Stimulated activated CD8-positive, alpha-beta memory T cell treated with anti-CD3 and anti-CD28 coated beads, Interleukin-7, amount 100 ng/mL, for 4 hours (primary cell): ENCODE measurements at places on chromosomes 6 and 20.

DNA sequence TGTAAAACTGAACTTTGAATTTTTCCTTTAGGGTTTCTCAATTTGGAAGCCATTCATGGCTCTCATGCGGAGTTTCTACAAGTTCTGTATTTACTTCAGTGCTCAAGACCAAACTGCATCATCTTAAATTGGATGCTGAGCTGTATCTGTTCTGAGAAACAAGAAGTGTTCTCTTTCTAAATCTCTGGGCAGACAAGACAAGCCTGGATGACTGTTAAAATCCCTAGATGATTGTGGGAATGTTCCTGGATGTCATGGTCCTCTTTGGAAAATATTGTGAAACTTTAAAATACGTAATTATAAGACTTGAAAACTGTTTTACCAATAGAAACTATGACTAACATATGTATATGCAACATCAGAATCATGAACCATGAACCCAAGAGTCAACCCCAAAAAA lies 6.2 kb upstream of the GCM1 start:
- no peak for DNase-seq

GRCh38 chr20:47524015-47524784 lies 22.5 kb downstream of the NCOA3 start:
- DNase-seq: no peak

DNA sequence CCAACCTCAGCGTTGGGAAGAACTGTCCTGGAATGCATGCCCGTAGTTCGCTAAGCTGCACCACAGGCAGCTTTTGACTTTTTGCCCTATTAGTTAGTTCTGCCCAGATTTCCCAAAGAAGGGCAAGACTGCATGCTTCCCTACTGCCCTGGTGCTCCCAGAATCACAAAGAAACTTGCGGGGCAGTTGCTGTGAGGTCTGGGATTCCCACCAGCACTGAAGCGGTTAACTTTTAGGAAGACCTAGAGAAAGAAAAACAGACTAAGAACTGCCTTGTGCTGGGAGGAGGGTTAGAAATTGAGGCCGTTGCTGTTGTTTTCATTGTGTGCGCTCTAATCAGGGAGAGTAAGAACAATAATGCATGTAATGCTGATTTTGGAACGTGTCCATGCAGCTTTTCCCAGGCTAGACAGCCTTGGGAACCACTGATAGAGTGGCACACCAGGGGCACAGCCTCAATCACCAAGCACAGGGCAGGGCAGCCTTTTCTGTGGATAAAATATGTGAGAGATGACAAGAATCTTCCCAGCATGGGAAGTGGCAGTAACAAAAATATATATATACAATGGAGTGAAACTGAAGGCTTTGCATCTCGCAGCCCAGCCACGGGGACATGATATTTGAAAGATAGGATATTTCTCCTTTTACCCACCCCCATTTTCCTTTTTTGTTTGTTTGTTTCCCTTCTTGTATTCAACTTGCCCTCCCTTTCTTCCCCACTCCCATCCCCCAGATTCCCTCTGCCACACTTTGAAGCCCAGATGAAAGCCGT lies 137.7 kb upstream of the HEY2 start:
- no peak for DNase-seq

DNA sequence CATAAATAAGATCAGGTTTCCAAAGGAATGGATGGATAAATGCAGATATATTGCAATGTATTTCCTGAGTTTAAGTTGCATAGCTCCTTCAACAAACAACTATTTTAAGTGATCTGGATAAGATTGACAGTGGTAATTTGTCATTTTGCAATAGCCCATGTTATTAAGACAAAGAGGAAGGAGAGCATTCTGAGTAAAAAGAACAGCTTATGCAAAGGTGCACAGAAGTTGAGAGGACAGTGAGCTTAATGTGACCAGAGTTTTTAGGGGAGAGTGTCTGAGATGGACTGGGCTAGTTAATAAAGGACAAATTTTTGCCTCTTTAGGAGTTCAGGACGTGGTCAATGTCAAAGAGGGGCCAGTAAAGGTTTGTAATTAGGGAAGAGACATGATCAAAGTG lies 48.8 kb upstream of the FBXO30 start:
- no peak for DNase-seq

GRCh38 chr6:68196645-68197044 lies 438.4 kb upstream of the ADGRB3 start:
- no peak for DNase-seq

DNA sequence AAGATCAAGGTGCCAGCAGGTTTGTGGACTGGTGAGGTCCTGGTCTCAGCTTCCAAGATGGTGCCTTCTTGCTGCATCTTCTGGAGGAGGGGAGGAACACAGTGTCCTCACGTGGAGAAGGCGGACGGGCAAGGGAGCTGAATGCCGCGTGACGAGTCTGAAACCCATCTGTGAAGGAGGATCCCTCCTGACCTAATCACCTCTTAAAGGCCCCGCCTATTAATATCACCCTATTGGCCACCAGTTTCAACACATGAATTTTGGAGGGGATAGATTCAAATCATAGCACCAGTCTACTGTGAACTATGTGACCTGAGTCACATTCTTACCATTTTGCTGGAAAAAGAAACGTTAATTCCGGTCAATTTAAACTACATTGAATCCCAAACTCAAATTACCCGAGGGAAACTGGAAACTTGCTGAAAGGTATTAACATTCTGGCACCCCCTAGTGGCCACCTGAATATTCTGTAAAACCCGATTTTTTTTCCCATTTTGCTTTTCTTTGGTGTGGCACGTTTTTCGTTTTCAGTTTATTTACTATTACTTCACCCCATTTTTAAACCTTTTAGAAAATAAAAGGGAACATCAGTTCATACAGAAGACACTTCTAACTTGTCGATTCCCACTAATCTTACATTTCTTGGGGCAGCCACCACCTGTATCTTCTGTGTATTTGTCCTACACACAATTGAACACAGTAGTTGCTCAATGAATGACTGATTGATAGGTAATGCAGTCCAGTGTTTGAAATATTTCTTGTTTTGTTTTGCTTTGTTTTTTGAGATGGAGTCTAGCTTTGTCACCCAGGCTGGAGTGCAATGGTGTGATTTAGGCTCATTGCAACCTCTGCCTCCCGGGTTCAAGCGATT lies 17.9 kb upstream of the CCDC170 start:
- DNase-seq: no peak

GRCh38 chr20:34033903-34034302 lies 40.2 kb downstream of the RALY start:
- no peak for DNase-seq

- no peak for DNase-seq
Observed at GRCh38 chr20:17229256-17229655, 2.4 kb downstream of the PCSK2 start.

- no peak for DNase-seq
Observed at GRCh38 chr20:52896348-52896747, 75.8 kb upstream of the TSHZ2 start.

GRCh38 chr6:36958775-36959554 lies 4.4 kb downstream of the PI16 start:
- DNase-seq: no peak

DNA sequence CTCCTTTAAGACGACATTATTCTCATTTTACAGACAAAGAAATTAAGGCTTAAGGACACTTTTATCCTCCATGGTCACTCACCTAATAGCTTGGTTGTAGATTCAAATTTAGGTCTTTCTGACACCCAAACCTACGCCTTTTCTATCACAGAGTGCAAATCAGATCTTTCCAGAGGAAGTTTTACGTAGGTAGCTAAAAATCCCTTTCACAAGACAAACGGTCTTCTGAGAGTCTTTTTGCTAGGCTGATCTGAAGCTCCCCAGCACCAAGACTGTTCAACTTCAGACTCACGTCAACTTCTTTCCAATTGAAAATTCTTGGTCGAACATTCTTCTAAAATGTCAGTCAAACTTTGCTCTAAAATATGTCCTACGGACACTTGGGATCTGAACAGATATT lies 46.5 kb downstream of the BLOC1S5 start:
- DNase-seq: no peak

- DNase-seq: no peak
Observed at GRCh38 chr20:61734733-61735502, 330.8 kb downstream of the TAF4 start.

DNA sequence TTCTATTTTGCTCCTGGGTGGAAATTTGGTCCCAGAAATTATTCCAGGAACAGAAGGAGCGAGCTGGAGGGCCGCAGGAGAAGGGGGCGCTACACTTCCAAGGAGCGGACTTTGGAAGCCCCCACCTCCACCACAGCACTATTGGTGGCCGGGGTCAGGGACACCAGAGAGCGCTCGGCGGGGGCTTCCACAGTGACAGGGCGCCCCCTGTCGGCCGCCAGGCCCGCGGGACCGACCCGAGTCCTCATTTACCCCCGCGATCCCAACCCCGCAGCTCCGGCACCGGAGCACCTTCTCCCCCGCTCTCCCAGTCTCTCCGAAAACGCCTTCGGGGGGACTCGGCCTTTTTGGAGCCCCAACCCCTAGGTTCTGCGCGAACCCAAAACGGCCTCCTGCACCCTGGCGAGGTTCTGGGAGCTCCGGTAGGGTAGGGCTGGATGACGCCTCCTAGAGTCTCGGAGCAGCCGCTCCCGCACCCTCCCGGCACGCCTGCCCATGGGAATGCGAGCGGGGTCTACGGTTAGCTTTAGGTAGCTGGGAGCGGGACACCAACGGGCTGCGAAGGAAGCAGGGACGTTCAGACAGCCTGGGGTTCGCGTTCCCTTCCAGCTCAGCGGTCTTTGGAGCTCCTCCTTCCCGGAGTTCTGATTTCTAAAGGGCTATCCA lies 2.4 kb upstream of the FOXA2 start:
- no peak for DNase-seq

GRCh38 chr6:154882107-154882506 lies 113.0 kb upstream of the TIAM2 start:
- DNase-seq: no peak

DNA sequence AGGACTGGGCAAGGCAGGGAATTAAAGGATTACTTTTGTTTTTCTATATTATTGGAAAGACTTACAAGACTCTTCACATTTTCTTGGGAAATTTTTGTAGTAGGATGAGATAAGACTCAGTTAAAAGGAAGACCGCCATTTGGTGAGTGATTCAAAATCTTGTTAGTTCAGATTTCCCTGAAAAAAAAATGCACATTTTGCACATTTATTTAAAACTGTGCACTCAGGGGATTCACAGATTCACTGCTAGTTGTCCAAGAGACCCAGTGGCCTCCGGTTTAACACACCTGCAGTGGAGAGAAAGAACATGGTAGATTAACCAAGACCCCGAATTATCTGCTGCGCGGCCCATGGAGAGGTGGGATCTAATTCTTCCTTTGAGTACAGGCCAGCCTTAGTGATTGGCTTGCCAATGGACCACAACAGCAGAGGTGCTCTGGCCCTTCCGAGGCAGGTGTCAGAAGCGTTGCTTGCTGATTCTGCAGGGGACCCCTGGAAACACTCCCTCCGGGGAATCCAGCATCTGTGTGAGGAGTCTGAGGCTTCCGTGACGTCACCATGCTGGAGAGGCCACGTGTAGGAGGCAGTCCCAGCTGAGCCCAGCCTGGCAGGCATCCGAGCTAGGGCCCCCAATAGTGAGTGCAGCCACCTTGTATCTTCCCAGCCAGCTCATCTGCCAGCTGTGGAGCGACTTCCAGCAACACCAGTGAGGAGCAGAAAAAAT lies 68.9 kb downstream of the ZNF217 start:
- DNase-seq: no peak

DNA sequence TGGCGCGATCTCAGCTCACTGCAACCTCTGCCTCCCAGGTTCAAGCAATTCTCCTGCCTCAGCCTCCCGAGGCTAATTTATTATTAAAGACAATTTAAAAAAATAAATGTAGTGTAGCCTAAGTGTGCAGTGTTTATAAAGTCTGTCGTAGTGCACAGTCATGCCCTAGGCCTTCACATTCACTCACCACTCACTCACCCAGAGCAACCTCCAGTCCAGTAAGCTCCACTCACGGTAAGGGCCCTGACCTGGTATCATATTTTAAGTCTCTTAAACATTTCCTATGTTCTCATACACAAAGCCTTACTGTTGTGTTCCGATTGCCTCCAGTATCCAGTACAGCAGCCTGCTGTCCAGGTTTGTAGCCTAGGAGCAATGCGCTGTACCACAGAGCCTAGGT lies 168.2 kb upstream of the FOXQ1 start:
- no peak for DNase-seq

DNA sequence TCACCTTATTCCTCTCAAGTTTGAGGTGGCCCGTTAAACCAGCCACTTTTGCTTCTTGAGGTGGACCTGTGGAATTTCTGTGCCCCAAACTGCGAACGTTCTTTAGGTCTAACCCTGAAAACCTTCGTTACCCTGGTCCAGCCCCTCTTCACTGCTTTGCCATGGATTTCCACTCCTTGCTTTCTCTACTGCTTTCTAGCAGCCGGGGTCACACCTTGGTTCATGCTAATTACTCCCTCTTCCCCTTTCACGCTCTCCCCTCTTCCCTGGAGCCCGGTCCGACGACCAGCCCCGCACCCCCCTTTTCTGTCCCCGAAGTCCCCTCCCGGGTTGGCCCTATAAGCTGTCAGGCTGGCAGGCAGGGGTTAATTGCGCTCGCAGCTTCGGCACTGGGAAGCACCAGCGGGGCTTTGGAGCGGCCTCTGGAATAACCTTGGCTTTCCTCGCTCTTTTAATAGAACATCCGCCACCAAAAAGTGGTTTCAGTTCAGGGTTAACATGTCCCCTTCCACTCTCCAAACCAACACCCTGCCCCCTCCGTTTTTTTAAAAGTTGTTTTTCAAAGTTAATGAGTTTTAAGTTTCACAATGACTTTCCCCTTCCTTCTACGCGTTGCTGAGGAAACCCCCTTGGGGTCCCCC lies 1.4 kb upstream of the HIVEP1 start:
- peak; percentile 27 for DNase-seq

DNA sequence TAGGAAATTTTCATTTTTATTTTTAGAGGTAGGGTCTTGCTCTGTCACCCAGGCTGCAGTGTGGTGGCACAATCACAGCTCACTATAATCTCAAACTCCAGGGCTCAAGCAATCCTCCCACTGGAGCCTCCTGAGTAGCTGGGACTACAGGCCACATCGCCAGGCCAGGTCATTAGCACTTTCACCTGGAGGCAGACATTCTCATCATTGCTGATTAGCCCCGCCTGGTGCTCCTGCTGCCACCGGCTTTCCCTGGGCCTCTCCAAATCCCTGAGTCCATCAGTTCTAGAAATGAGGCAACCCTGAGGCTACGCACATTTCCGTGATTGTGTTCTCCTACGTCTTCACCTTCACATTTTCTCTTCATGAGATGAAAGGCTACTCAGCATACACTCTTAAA lies 607.7 kb upstream of the NRSN1 start:
- DNase-seq: no peak

DNA sequence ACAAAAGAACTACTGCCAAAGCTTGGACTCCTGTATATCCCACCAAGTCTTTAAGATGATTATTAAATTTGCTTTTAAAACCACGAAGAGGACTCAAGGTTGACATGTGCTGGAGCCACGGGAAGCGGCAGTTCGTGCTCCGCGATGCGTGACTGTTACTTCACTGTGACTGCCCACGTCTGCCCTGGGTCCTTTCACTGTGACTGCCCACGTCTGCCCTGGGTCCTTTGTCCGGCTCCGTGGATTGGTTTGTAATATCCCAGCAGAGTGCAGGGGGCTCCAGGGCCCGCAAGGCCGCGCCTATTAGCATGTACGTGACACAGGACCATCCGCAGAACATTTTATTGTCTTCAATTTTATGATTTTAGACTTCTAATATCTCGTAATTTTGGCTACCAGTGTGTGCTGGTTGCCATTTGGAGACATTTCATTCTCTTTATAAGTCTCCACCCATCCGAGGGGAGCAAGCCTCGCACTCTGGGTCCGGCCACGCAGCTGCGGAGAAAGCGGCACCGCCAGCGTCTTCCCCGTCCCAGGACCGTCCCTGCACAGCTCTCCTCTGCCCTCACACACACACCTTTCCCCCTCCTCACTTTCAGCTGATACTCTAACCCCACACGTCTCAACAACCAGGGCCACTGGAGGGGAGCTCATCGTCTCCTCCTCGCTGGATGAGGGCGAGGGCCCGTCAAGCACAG lies 42.9 kb downstream of the DACT2 start:
- no peak for DNase-seq
